Left forelimb (tissue), 1 donor: ENCODE measurements at places on chromosomes 4 and X.

GRCh38 chr4:30950737-30951136, 230.6 kb downstream of the PCDH7 start:
- DNase-seq, result no peak

- no peak for DNase-seq
These were observed 82.5 kb downstream of the GPAT3 start for GRCh38 chr4:83618431-83618830.

DNA sequence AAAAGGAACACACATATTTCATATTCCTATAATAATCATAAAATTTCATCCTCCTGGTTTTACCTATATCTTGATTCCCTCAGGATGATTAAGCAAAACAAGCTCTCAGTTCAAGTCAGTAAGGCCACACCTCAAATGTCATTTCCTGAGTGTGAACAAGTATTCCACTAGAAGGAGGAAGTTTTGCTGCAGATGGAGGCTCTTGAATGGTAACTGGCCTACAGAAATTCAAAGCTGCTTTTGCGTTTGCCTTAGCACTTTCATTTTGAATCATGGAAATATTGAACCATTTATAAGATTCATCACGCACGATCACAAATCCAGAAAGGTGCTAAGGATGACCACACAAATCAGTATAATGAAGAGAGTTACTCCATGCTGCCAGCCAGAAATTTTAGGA, 254.4 kb upstream of the CXXC4 start:
- no peak for DNase-seq

GRCh38 chrX:18861511-18861910, 122.4 kb downstream of the PHKA2 start:
- no peak for DNase-seq

DNA sequence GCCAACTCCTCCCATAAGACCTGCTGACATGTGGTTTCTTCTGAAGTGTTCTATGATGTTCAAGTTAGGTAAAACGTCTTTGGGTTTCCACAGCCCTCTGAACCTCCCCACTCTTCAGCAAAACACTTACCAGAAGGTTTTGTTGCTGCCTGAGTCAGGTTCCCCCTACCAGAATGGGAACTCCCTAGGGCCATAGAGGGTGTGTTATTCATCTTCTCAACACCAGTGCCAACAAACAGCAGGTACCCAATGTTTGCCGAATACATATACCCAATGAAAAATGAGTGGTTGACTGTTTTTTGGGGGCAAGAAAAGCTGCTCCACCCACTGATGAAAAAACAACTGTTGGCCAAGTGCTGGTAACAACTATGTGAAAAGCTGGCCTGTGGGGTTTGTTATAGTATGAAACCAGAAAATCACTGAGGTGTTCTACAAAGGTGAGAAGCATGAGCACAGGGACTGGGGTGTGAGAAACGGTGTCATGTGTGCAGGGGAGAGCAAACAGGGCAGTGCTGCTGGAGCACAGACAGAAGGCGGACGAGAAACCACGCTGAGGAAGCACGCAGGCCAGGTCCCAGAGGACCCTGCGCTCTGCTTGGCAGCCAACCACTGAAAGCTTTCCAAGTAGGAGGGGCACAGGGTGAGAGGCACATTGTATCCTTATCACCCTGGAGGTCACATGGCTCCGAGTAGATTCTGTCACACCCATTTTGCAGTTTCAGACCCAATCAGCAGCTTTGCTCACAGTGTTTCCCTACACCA, 28.8 kb downstream of the ATP8A1 start:
- DNase-seq, result no peak

- DNase-seq, result no peak
These were observed 22.3 kb downstream of the UGT2A2 start for GRCh38 chr4:69617083-69617694.

GRCh38 chrX:10769195-10769594, 148.8 kb upstream of the MID1 start:
- no peak for DNase-seq

DNA sequence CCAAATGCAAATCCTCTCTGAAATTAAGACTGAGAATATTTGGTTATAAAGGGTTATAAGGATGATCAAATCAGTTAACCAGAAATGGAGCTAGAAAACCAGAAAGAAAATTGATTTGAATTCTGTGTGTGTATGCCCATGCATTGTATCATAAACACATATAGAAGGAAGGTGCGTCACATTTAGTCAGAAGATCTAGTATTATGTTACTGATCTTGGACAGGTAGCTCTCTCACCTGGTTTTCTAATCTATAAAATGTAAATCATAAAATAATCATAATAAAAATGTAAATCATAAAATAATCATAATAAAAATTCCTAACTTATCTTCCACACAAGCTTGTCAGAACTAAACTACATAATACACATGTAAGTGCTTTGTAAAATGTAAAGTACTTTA, 78.8 kb downstream of the BMP3 start:
- no peak for DNase-seq

DNA sequence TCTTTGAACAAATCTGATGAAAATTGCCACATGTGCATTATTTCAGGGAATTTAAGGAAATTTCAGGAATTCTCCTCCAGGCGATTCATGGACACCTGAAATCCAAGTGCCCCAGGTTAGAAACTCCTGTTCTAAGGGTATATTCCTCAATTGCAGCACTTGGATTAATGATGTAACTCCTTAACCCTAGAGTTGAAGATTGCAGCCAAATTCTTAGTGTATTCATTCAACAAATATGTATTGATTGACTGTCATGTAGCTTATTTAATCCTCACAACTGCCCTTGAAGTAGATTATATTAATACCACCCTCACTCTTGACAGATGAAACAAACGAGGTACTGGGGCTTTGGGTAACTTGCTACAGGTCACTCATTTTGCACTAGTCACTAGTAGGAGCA, 11.3 kb downstream of the CETN2 start:
- no peak for DNase-seq

DNA sequence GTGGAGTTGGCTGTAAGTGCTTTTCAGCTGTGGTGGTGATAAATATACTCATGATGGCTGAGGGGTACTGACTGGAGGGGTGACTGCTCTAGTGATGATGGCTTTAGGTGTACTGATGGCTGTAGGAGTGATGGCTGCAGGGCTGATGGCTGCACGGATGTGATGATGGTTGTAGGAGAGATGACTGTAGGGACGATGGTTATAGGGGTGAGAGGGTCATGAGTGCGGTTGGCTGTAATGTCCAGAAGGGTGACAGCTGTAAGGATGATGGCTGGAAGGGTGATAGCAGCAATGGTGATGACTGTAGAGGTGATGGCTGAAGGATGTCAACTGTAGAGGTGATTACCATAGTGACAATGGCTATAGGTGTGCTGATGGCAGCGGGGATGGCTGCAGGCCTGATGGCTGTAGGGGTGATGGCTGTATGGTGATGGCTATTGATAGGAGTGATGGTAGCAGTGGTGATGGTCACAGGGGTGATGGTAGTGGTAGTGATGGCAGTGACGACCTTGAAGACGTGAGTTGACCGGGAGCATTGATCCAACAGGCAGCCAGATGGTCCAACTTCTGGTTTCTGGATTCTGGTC, 570 bp upstream of the SASH3 start:
- no peak for DNase-seq

GRCh38 chr4:65069177-65069576, 601.1 kb downstream of the EPHA5 start:
- DNase-seq, result no peak

GRCh38 chr4:119664168-119664907, 35.7 kb upstream of the PDE5A start:
- DNase-seq, result no peak

DNA sequence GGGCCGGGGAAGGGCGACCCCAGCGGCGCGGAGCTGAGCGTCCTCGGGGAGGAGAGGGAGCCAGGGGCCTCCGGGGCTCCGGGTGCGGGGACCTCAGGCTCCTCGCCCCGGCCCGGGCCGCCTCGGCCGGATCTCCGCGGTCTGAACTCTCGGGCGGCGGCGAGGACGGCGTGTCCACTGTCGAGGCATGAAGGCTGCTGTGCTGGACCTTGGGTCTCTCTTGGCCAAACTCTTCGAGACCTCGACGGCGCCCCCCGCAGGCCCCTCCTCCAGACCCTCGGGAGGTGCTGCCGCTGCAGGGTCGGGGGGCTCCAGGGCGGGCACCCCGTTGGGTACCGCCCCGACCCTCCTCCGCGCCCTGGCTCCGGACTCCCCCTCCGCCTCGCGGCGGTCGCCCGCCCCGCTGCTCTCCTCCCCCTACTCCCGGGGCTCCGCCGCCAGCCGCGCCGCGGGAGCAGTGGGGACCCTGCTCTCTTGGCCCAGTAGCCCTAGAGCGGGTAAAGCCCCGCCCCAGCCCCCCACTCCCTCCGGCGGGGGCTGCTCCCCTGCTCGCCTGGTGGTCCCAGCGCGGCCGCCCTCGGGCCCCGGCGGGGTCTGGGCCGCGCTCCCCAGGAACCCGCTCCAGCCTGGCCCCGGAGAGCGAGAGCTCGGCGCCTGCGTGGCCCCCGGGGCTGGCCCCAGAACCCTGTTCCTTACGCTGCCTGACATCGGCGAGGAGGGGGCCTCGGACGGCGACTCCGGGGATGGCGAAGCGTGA, 564 bp downstream of the FAM149A start:
- DNase-seq, result peak; percentile 70

GRCh38 chr4:1646690-1647089, 37.4 kb downstream of the FAM53A start:
- DNase-seq, result no peak

GRCh38 chr4:53365121-53365485, 758 bp downstream of the SCFD2 start:
- DNase-seq, result no peak

DNA sequence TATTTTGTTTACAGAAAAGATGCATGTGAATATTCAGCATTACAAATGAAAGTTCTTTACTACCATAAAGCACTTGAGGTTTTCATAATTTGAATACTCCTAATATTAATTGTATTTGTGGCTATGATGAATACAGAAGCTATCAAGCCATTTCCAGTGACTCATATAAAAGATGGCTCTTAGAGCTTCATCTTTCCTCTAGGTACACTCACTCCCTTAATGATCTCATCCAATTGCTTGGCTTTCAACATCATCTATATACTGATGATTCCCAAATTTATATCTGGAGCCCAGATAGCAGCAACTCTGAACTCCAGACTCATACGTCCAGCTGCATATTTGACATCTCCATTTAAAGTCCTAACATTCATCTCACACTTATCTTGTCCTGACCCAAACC, 183.4 kb upstream of the FAM241A start:
- DNase-seq, result no peak

- DNase-seq, result no peak
These were observed 999.4 kb downstream of the GLUD2 start for GRCh38 chrX:122046815-122047214.
